ENCODE measurements at places on chromosomes 4 and X.

GRCh38 chrX:154010330-154011087 is 9.2 kb downstream of the IRAK1 start:
- no peak for DNase-seq

DNA sequence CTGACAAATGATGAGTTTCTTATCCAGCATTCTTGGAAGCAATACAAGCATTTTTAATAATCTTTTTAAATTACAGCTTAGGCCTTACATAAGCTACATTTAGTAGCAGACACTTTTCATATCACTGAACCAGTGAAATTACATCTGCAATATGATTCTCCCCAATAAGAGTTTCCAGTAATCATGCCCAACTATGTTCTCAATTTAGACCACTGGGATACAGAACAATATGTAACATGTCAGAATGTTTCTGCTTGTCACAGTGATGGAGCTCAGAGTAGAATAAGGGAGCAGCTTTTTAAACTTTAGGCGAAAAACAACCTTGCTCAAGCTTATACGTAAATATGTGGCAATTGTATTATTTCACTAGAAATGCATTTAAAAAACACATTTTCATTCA is 1132.2 kb downstream of the FAT4 start:
- no peak for DNase-seq

- no peak for DNase-seq
Observed at GRCh38 chr4:65367306-65367705, 303.0 kb downstream of the EPHA5 start.

- no peak for DNase-seq
Observed at GRCh38 chr4:150585611-150586010, 3.7 kb downstream of the MAB21L2 start.

GRCh38 chrX:33831211-33831610 is 300.9 kb downstream of the FAM47A start:
- DNase-seq: no peak

GRCh38 chr4:108433832-108434231 is 186.5 kb upstream of the RPL34 start:
- DNase-seq: no peak

Measured in WERI-Rb-1 (cell line).